Activated CD8-positive, alpha-beta T cell treated with anti-CD3 and anti-CD28 coated beads, Interleukin-2, amount 10 ng/mL, durations not matched to agents 7 days and 5 days (primary cell): ENCODE measurements at places on chromosomes 6 and 20.

DNA sequence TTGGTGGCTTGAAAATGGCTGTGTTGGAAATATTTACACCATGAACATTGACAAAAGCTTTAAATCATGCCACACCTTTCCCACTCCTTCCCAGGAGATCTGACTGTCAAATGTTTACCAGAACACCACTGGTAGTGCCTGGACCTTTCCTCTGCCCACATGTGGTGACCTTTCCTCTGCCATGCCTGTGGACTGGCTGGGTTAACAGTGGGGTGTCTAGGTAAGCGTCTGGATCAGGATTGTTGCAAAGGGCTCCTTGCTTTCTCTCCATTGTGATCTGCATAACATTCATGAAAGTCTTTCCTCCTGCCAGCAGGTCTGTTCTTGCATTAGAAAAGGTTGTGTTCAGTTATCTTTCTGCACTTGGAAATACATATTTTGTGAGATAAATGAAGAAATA lies 572.7 kb downstream of the DHX35 start:
- H3K4me3 ChIP-seq: no peak overlapping the region
- H3K27ac ChIP-seq: no peak overlapping the region
- no peak for DNase-seq
- H3K36me3 ChIP-seq: no peaks in the 10 kb centered on the region
- no peaks in the 10 kb centered on the region for H3K27me3 ChIP-seq

DNA sequence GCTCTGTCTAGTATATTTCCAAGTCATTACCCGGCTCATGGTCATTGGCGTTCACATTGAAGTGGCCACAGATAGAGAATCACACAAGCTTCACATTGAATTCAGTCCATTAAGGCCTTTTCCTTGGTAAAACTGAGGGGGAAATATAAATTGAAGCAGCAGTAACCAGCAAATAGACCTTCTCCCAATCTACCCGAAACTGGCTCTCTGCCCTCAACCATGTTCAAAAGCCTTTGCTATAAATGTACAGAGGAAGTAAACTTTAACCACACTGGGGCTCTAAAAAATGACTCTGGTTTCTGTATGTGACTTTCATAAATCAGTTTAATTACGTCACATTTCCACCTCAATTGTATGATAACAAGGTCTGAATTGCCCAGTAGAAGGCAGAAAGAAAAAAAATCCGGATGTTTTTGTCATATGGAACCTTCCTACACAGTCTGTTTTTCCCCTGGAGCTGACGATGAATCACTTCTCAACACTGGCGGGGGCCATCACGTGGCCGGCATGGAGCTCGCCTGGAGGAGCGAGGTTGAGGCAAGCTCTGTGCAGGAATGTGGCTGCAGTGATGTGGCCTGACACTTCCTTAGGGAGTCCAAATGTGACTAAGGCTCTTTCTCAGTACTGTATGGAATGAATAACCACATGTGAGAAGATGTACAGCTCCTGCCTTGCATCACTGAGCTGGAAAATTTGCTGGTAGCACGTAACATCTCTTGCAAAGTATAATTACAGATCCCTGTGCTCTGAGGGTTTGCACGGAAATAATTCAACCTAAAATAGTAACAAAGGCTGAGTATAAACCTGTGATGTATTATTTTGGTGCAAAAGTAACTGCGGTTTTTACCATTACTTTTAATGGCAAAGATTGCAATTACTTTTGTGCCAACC lies 58.6 kb upstream of the SNX9 start:
- H3K27ac ChIP-seq: peak overlapping the region; percentile 91
- DNase-seq: peak; percentile 80
- peaks cover 4% of the 10 kb centered on the region for H3K27me3 ChIP-seq
- H3K4me1 ChIP-seq: peaks cover 72% of the 10 kb centered on the region
- H3K4me3 ChIP-seq: peak overlapping the region; percentile 46

DNA sequence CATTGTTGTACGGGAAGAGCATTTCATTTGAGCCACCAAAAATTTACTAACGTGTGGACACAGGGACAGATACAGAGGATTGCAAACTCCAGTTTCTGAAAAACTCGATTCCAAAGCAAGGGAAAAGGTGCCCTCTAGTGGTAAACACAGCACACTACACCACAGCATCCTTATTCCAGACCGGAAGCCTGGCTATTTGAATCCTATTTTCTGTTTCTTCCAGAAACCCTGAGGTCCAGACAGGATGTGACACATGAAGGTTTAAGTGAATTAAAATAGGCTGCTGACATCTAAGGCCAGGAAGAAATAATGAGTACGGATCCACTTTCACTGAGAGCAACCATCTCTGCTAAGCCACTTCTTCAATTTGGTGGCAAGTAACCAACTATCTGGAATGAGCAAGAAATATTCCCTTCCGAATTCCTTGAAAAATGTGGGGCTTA lies 31.8 kb upstream of the GMPR start:
- H3K27me3 ChIP-seq: peaks cover 15% of the 10 kb centered on the region
- DNase-seq: peak; percentile 56
- no peak overlapping the region for H3K4me3 ChIP-seq
- H3K4me1 ChIP-seq: peaks cover 6% of the 10 kb centered on the region

DNA sequence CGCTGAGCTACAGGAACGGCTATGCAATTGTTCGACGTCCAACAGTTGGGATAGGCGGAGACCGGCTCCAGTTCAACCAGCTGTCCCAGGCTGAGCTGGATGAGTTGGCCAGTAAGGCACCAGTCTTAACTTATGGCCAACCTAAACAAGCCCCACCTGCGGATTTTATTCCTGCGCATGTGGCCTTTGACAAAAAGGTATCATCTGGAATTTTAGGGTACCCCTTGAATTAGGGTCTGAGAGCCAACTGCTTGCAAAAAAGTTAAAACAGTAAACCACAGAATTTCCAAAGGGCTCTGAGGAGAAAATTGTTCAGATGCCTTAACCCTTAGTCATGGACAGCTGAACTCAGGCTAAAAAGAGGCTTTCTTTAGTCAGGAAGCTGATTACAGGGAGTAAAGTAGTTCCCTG lies 3.8 kb downstream of the EFHC1 start:
- no peak overlapping the region for H3K27ac ChIP-seq
- H3K27me3 ChIP-seq: no peaks in the 10 kb centered on the region
- H3K4me3 ChIP-seq: no peak overlapping the region

DNA sequence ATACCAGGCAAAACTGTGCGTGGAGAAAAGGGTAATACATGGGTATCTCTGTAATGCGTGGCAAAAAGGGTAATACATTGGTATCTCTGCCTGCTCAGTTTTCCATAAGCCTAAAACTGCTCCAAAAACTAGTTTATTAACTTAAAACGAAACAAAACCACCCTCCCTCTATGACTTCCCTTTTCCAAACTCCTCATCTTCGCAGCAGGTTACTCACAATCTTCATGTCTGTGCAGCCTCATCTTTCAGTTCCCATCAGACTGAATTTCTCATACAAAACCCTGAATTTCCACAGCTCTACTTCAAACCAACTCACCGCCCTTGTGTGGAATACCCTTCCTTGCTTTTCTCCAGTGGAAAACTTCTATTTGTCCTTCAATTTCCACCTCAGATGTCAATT lies 199.4 kb downstream of the PHACTR1 start:
- H3K4me1 ChIP-seq: no peaks in the 10 kb centered on the region
- H3K36me3 ChIP-seq: no peaks in the 10 kb centered on the region
- H3K27ac ChIP-seq: no peak overlapping the region
- H3K27me3 ChIP-seq: peaks cover 17% of the 10 kb centered on the region
- DNase-seq: no peak

DNA sequence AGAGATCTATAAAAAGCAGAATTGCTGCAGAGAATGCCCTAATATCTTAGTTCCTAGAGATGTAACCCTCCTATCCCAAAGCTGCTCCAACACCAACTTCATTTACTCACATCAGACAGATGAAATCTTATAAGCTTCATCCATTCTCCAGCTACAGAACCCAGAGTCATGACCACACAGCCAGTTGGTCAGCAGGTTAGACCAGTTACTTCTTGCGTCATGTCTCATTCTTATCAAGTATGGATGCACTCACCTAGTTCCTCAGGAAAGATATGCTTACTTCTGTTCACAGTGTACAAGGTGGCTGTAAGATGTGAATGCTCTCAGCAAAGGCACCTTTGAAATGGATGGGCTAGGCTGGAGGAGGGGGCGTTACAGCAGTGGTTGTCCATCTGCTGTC lies 47.9 kb upstream of the ISM1 start:
- no peak overlapping the region for H3K4me3 ChIP-seq

DNA sequence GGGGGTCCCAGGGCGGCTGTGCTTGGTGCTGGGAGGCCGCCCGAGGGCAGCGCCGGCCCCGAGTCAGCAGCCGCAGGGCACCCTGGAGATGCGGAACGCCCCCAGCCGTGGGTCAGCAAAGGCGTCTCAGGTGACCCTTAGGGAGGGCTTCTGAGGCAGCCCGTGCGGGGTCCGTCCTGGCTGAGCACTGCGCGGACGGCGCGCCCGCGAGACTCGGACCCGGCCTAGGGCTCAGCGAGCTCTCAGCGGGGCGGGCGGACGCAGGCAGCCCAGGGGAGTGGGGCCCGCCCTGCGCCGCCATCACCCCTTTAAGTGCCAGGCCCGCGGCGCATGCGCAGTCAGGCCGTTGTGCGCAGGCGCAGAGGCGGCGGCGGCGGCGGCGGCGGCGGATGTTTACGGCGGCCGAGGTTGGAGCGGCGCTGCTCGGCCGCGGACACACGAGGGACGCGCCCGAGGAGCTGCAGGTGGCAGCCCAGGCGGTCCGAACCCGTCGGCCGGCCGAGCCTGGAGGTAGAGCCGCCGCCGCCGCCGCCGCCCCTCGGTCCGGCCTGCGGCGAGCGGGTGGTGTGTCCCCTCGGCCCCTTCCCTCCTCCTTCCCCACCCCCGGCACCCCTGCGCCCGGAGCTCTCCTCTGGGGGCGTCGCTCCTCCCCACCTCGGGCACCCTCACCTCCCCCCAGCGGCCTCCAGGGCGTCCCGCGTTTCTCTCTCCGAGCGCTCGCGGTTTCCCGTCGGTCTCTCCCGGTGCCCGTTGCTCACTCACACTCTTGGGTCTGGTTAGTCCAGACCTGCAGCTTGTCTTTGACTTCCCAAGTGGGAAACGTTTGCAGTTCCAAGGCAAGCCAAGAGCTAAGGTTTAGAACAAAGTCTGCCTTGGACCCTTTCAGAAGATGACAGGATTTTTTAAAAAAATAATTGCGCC lies at the start of gene PCMTD2:
PCMTD2 (plus strand) TSS at position 388 of the 921 bp plus-strand sequence. CDS start 4,218 bp downstream, outside the sequence.
- peak within 1 kb of the TSS; percentile 82 for H3K4me3 ChIP-seq
- peaks cover 32% of the 10 kb centered on the region for H3K4me1 ChIP-seq
- H3K27me3 ChIP-seq: peaks cover 8% of the 10 kb centered on the region
- H3K27ac ChIP-seq: peak within 1 kb of the TSS; percentile 84
